ENCODE measurements at places on chromosomes 6 and 20. TPM values are rescaled to one million over a fixed set of nuclear protein-coding genes. Genes with fewer than 3 reads are reported as not detected.

SMOC2 gene
- not detected for total RNA-seq

DNA sequence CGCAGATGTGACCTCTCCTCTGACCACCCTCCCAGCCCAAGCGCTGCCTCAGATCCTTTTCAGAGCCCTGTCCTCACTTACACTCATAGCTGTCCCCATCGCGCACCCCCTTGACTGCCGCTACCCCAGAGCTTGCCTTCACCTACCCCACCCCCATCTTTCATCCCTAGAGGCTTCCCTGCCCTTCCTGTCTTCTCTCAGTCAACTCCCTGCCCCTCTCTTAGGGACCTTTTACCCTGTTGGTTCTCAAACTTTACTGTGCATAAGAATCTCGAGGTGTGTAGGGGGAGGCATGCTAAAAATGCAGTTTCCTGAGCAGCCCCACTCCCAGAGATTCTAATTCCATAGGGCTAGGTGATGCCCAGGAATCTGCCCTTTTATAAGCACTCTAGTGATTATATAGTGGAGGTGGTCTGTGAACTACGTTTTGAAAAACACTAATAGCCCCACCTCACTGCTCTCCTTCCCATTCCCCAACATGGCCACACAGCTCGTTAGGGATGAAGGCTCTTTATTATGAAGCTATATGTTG, 725 bp downstream of the TM9SF4 start:
- DNase-seq, result no peak

DNA sequence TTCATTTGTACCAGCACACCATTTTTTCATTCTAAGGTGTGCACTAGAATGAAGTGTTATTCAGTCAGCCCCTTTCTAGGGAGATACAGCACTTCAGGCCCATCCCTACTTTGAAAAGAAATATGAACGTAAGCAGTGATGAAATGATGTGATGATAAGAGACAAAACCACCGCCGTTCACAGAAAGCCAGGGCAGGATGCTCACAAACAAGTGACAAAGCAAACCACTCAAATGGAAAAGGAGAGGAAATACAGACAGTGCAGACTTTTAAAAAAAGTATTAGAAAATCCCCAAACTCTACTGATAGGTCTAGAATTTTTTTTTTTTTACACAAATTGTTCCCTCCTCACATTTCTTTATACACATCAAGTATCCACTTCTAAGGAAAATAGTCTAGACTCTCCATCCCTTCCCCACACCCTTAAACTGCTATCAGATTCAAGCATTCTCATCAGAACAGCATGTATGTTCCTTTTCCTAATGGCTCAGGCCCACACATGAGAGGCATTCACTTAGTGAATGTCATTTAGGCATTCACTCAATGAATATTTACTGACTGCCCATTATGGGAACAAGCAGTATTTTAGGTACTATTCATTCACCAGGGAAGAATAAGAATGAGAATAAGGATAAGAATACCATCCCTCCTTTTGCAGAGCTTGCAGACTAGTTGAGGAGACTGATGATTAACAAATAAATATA, 243.5 kb downstream of the GMPR start:
- DNase-seq, result no peak

DNA sequence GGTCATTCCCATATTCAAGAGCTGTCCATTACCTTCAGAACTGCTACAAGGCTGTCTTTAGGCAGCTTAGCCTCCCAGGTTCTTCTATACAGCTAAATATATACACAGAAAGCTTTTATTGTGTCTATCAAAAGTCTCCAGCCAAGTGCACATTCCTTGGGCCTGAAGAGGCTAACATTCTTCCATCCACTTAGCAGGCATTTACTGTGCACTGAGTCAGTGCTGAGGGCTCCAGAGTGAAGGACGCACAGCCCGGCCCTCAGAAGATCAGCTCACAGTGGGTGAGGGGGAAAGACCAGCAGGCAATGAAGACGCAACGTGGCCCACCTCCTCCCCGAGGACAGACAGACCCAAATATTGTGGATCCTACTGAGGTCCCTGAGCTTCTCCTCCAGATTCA, 569.9 kb downstream of the CDH26 start:
- no peak for DNase-seq

- DNase-seq, result no peak
Measured at GRCh38 chr6:118536478-118536877, 11.6 kb upstream of the PLN start.

WFDC2 gene
- not detected for total RNA-seq

PHACTR3 gene
- total RNA-seq, result not detected

- DNase-seq, result no peak
Measured at GRCh38 chr20:37670351-37670791, 23.5 kb upstream of the CTNNBL1 start.

- DNase-seq, result no peak
Measured at GRCh38 chr20:29762620-29763019, 1494.8 kb upstream of the DEFB115 start.

DNA sequence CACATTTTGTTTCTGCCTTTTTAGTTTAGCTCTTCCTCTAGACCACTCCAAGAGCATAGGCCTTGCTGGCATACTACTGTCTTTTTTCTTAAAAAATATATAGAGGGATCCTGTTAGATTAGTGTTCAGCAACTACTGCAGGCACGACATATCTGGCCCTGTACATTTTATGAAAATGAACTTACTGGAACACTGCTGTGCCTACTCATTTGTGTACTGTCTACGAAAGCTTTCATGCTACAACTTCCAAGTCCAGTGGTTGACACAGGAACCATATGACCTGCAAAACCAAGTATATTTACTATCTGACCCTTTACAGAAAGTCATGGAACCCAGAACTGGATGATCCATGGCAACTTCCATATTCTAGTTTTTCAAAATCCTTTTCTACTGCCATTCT, 66.6 kb upstream of the SPTLC3 start:
- no peak for DNase-seq

GRCh38 chr20:58619864-58620431, 31.1 kb upstream of the STX16 start:
- no peak for DNase-seq

DNA sequence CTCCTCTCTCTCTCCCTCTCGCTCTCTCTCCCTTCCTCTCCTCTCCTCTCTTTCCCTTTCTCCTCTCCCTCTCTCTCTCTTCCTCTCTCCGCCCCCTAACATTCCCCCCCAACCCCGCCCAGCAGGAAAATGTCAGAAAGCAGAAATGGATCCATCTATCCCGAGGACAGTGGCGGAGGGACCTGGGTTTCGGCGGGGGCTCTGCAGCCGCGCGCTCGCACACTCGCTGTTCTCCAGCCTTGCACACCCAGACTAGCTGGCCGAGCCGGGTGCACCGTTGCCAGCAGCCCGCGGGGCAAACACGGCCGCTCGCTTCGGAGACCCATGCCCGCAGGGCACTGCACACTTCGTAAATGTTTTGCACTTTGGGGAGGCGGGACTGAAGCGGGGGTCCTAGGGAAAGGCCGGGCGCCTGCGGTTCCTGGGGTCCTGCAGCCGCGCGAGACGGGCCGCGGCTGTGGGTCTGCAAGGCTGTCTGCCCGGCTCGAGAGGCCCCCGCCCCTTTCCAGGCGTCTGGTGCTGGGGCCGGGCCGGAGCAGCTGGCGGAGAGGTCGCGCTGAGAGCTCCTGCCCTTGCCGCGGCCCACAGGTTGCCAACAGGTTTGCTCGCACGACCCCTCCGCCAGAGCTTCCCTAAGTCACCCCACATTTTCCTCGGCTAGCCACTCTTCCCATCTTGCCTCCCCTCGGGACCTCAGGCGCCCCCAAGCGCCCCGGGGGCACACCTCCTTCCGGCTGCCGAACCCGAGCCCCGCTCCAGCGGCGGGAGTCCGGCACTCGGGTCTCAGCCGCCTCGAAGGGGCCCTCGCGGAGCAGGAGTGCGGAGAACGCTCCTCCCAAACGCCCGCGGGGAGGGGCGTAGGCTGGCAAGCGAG, 818 bp upstream of the MDGA1 start:
- DNase-seq, result no peak

DNA sequence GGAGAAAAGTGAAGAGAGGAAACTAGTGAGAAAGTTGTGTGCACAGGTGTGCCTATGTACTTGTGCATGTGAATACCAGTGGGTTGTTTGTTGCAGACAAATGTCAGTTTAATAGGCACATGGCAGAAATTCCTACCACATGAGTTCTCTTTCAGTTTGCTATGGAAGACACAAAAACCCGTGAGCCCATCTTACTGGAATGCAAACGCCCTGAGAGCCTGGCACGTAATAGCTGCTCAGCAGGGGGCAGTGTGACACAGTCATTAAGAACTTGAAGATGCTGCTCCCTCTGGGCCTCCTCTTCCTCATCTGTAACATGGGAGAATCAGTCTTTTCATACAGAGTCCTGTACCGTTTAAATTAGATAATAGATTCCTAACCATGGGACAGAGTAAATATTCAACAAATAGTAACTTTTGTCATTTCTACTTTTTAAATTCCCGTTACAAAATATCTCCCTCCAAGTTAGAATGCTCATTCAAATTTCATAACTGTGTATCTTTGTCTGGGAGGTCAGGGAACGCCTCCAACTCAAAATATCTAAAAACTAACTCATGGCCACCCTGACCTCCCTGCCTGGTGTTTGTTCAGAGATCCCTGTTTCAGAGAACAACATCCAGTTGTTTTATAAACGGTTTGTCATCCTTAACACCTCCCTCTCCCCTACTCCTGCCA, 802.9 kb downstream of the MAFB start:
- peak; percentile 3 for DNase-seq

Measured in pulmonary artery endothelial cell (primary cell).